Cerebellar nuclear complex (tissue), 1 donor: ENCODE measurements at places on chromosomes 4 and X.

- DNase-seq, result no peak
Measured at GRCh38 chr4:99927566-99927965, 18.9 kb downstream of the DNAJB14 start.

DNA sequence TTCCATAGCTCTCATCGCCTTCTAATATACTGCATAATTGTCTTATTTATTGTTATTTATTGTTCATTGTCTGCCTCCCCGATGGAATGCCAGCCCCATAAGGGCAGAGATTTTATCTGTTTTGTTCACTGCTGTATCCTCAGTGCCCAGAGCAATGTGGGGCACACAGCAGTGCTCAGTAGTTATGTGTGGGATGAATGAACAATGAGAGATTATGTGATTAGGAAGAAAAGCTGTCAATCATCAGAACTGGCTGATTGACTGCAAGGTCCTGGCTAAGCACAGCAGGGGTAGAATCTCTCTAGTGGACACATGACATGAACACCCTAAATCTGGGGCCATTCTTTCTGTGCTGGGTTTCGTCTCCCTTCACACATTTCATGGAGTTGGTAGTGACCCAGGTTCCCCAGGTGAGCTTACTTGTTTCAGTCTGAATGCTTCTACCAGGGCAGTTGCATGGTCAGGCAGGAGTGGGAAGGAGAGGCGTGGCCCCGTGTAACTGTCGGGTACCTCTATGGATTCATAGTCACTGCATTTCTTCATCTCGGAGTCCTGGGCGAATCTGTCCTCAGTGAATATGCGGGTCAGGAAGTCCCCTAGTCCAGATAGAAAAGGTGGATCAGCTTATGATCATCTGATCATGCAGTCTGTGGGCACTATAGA, 12.6 kb downstream of the PPEF2 start:
- no peak for DNase-seq

GRCh38 chrX:134396174-134396573, 63.8 kb upstream of the HPRT1 start:
- no peak for DNase-seq

- no peak for DNase-seq
Measured at GRCh38 chr4:71322425-71322824, 16.4 kb upstream of the SLC4A4 start.

GRCh38 chr4:85726555-85726954, 251.6 kb downstream of the ARHGAP24 start:
- DNase-seq, result no peak

GRCh38 chr4:169054879-169055278, 44.8 kb upstream of the CBR4 start:
- no peak for DNase-seq

DNA sequence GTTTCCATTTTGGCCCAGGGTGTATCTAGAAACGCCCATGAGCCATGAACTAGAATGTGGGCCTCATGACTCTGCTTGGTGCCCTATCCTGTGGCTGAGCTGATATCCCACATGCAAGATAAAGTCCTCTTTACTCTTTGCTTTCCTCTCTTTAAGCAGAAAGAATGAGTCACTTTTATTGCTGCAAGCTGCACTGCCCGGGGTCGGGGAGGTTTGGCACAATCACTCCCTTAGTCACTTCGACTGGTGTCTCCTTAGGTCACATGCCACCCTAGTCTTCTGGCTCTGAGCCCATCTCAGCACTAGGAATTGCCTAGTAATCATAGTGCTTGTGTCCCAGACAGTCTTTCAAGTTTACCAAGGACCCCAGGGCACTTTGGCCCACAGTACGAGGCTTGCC, 75.1 kb upstream of the CXorf66 start:
- DNase-seq, result no peak

DNA sequence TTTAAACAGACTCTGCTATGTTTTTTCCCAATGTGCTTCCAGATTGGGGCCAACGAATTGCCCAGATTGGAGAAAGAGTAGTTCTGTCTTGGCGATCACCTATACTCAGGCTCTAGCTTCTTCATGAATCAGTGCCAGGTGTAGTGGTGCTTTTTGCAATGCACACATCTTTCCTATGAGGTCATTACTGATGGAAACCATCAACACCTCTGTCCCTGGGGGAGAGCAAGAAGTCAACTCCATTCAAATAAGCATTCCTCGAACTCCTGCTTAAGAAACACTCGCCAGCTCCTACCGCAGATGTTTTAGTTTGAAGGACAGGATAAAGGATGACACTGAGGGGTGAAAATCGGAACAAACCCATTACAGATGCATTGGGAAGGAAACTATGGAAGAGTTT, 156.5 kb upstream of the DKK2 start:
- no peak for DNase-seq

DNA sequence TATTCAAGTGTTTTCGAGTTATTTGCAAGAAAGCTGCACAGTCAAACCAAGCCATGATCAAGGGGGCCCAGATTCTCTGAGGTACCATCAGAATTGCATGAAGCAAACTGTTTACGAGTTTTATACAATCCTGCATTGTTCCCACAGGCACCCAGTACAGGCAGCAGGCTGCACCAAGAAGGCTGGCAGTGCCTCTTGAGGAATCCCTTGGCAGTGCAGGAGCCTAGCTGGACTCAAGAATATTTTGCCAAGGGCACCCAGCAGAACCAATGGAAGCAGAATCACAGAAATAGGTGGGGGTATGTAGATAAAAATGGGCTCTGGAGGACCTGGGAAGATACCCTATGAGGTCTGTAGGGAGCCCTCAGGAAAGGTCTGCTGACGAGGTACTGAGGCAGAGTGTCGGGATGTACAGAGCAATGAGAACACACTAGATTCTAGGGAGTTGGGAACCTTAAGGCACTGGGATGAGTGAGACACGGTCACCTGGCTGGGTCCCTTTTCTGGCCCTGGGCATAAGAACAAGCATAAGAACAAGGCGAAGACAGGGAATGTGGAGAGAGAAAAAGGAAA, 2.5 kb upstream of the PLP1 start:
- no peak for DNase-seq

DNA sequence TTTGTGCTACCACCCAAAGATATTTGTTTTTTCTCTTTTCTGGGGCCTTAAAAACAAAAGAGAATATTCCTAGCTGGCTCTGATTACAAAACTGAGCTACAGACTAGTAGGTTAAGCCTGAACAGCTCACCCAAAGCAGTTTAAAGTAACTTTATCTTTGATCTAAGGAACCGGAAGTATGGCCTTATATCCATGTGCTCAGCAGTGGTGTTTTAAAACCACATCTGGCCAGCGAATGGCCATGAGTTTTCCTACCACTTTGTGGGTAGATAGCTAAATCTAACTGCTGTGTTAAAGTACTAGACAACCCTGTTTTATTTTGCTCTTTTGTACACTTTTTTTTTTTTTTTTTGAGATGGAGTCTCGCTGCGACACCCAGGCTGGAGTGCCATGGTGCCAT, 24.6 kb downstream of the ADGRG4 start:
- DNase-seq, result no peak

DNA sequence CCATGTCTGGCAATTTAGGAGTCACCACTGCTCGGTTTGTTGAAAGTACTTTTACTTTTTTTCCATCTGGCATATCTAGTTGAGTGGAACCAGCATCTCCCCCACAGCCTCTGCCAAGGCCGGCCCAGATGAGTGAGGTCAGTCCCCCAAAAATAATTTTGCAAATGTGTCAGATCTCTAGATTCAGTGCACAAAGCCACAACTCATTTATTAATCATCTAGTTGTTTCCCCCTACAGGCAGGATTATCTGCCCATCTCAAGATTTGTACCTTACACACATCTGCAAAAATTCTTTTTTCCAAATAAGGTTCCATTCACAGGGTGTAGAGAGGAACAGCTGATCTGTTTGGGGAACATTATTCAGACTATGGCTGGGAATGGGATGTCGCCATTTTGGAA, 174.0 kb upstream of the MXRA5 start:
- DNase-seq, result no peak

GRCh38 chrX:68671221-68671620, 23.8 kb downstream of the STARD8 start:
- no peak for DNase-seq

GRCh38 chr4:87910795-87911194, 64.7 kb upstream of the SPP1 start:
- no peak for DNase-seq

DNA sequence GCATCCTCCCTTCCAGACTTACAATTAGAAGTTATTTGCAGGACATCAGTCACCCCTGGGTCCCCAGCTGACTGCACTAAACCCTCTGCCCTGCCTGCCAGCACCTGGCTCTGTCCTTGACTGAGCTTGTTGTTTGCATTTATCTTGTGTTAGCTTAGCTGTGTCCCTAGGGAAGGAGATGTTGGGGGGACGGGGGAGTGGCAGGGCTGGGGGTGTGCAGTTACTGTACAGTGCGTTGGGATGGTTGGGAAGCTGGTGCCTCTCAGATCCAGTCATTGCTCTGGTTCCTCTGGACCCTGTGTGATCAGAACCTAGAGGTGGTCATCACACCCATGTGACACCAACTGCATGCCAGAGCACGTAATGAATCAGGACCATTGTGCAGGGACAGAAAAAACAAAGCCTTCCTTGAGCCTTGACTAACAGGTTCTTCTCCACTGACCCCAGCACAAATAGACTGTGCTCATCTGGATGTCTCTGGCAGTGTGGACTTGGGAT, 32.7 kb upstream of the PROM1 start:
- no peak for DNase-seq

DNA sequence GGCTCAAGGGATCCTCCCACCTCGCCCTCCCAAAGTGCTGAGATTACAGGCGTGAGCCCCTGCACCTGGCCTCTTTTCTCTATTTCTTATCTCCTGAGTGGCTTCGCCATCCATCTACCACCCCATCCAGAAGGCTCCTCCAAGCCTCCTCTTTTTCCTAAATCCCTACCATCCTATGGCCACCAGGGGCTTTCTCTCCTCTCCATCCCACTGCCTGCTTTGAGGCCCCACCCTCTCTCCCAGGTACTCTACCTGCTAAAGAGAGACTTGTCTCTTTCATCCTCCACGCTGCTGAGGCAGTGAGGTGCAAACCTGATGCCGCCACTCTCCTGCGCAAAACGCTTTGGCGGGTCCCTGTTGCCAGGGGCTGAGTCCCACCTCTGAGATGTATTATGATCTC, 7.0 kb downstream of the RS1 start:
- DNase-seq, result no peak

DNA sequence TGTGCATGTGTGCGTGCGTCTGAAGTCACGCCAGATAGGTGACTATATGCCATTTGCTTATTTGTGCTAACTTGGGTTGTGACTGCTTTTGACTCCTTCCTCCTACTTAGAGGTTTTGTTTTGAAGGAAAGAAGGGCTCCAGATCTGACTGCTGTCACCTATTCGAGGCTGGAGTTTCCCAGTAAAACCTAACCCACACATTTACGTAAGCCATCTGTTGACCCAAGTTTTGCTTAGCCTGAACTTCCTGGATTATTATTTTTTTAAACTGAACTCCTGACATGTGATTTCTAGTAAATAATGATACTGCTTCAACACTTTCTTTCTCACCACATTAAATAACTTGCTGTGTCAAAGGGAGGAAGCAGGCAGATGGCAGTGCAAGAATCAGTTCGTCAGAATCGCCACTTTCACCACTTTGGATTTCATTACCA, 41.5 kb downstream of the DTHD1 start:
- DNase-seq, result no peak

DNA sequence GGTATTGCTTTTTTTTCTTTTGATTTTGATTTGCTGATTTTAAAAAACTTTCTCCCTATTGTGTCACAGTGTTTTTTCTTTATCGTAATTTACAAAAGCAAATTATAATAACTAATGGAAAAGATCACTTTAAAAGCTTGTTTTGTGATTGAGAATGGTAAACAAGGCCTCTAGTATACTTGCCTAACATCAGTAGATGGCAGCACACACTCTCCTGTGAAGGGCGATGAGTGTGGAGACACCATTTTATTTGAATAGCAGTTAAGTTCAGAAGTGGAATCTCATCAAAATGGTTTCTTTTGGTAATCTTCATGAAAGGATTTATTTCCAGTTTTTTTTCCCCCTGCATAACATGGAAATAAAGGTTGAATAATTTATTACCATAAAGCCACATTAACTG, 72.3 kb downstream of the PAK3 start:
- no peak for DNase-seq

DNA sequence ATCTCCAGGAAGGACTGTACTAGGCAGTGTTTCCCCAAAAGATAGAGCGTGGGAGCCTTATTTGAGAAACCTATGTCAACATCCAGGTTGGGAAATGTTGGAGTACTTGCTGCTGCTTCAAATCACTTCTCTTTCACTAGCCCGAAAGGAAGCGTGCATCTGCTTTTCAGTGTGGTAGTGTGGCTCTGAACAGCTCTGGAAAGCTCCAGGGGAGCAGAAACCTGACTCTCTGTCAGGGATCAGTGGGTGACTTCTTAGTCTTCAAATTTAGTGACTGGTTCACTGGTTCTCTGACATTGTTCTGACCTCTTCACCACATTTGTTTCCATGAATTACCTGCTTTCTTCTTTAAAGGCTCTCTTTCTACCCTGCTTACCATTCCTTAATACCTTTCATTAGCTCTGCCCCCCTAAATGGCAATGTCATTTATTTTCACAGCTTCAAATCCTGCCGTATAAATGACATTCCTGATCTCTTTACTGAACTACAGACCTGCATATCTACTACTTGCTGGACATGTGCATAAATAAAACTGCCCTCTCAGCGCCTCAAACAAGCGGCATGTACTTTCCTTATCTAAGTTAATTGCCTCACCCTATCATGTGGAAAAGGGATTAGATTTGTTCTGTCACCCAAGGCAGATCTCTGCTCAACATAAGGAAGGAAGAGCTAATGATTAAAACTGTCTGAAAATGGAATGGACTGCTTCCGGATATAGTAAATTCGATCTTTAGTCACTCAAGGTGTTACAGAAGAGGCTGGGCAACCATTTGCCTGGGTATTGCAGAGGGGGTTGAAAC, 37.0 kb downstream of the DLG3 start:
- DNase-seq, result no peak

- no peak for DNase-seq
Measured at GRCh38 chrX:16076834-16077233, 46.5 kb upstream of the GRPR start.
